ENCODE measurements at places on chromosomes 11 and 22.

GRCh38 chr11:68969386-68969785 is 11.4 kb downstream of the MRGPRD start:
- no peak for DNase-seq

DNA sequence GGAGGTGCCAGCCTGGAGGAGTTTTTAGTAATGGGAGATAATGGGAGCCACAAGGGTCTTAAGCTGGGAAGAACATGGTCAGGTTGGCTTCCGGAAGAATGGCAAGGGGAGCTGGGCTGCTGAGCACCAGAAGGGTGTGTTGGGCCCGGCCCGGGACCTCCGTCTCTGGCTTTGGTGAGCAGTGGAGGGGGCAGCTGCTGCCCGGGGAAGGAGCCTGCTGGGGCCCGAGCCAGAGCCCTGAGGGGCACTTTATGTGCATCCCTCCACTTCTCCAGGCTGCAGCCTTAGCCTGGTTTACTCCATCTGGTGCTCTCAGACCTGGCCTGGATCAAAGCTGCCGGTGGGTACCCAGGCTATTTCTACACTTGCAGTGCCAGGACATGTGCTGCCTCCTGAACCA is 8.7 kb upstream of the NPAS4 start:
- no peak for DNase-seq

DNA sequence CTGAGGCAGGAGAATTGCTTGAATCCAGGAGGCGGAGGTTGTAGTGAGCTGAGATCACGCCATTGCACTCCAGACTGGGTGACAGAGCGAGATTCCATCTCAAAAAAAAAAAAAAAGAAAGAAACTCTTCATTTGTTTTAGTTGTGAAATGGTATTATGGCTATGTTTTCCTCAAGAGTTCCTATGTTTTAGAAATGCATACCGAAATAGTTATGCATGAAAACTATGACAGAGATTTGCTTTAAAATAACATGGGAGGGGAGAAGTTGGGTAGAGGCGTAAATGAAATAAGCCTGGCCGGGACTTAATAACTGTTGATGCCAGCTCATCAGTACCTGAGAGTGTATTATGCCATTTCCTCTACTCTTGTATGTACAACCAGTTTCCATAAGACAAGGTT is 48.3 kb downstream of the FEZ1 start:
- no peak for DNase-seq

DNA sequence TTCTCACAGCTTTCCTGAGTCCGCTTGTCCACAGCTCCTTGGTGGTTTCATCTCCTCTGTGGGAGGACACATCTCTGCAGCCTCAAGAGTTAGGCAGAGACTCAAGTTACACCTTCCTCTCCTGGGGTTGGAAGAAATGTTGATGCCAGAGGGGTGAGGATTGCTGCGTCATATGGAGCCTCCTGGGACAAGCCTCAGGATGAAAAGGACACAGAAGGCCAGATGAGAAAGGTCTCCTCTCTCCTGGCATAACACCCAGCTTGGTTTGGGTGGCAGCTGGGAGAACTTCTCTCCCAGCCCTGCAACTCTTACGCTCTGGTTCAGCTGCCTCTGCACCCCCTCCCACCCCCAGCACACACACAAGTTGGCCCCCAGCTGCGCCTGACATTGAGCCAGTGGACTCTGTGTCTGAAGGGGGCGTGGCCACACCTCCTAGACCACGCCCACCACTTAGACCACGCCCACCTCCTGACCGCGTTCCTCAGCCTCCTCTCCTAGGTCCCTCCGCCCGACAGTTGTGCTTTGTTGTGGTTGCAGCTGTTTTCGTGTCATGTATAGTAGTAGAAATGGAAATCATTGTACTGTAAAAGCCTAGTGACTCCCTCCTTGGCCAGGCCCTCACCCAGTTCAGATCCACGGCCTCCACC is 11.7 kb downstream of the RASD2 start:
- peak; percentile 55 for DNase-seq

GRCh38 chr11:12248330-12248729 is 129.0 kb upstream of the PARVA start:
- no peak for DNase-seq

- no peak for DNase-seq
These were observed 68.8 kb downstream of the CD44 start for GRCh38 chr11:35207471-35208403.

DNA sequence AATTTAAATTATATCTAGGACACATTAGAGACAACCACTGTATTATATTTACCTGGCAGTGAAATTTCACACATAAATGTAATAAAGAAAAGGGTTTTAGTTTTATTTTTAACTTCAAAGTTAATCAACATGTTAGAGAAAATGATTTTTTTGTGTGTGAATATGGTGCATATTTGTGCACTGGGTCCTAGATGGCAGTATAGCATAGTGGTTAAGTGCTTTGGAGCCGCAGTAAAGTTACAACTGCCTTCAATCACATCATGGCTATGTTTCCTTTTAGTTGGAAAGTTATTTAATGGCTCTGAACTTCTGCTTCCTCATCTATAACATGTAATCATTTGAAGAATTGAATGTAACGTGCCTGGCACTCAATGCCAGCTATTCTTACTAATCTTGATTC is 108.9 kb upstream of the DDI1 start:
- DNase-seq: no peak

- no peak for DNase-seq
These were observed 22.0 kb upstream of the KLHL35 start for GRCh38 chr11:75454987-75455386.

- no peak for DNase-seq
These were observed 24.1 kb upstream of the PHOX2A start for GRCh38 chr11:72267956-72268617.

- DNase-seq: no peak
These were observed 25.5 kb upstream of the TXNRD2 start for GRCh38 chr22:19966908-19967750.

- DNase-seq: no peak
These were observed 23.5 kb downstream of the RNF214 start for GRCh38 chr11:117255966-117256365.

DNA sequence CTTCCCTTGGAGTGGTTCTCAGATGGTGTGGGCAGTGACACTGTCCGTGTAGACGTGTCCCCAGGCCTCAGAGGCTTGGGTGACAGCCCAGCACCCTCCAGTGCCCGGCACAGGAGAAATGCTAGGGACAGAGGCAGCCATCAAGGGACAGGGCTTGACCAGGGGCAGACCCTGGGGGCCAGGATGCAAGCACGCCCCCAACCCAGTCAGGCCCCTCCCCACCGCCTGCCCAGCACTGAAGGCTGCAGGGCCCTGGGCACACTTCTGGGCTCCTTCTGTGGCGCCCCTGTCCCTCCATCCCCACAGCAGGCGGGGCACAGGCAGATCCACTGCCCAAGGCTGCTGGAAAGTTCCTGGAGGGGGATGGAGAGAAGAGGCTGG is 11.1 kb downstream of the IGF2 start:
- DNase-seq: no peak

- DNase-seq: no peak
These were observed 56.6 kb downstream of the MACROD1 start for GRCh38 chr11:64109332-64109731.

- no peak for DNase-seq
These were observed 107.7 kb upstream of the POU2AF2 start for GRCh38 chr11:111137846-111138245.

GRCh38 chr11:62012451-62012831 is 45.0 kb upstream of the FTH1 start:
- DNase-seq: peak; percentile 24

GRCh38 chr11:132804258-132804657 is 728.0 kb downstream of the OPCML start:
- DNase-seq: no peak

DNA sequence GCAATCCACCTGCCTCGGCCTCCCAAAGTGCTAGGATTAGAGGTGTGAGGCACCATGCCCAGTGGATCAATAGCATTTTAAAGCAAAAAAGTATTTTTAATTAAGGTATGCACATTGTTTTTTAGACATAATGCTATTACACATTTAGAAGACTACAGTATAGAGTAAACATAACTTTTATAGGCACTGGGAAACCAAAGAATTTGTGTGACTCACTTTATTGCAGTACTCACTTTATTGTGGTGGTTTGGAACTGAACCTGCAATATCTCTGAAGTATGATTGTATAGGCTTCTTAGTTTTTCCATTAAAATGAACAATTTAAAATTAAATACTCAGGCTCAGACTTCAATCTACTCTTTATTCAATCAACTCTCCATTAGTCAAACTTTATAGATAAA is 17.5 kb upstream of the CD3E start:
- no peak for DNase-seq

DNA sequence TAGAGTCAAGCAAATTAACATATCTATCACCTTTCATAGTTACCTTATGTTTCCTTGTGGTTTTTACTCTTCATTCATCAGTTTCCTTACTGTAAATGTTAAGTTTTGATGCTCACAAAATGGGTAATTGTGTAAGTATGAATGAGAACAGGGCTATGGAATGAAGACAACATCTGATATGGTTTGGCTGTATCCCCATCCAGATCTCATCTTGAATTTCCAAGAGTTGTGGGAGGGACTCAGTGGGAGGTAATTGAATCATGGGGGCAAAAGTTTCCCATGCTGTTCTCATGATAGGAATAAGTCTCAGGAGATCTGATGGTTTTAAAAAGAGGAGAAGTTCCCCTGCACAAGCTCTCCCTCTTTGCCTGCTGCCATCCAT is 107.6 kb downstream of the CCDC34 start:
- DNase-seq: no peak

- DNase-seq: no peak
These were observed 81.2 kb downstream of the WNT11 start for GRCh38 chr11:76124905-76125770.

- no peak for DNase-seq
These were observed 15.7 kb downstream of the GRIK4 start for GRCh38 chr11:120527111-120527761.

GRCh38 chr11:19905280-19905853 is 192.7 kb downstream of the NAV2 start:
- peak; percentile 56 for DNase-seq

DNA sequence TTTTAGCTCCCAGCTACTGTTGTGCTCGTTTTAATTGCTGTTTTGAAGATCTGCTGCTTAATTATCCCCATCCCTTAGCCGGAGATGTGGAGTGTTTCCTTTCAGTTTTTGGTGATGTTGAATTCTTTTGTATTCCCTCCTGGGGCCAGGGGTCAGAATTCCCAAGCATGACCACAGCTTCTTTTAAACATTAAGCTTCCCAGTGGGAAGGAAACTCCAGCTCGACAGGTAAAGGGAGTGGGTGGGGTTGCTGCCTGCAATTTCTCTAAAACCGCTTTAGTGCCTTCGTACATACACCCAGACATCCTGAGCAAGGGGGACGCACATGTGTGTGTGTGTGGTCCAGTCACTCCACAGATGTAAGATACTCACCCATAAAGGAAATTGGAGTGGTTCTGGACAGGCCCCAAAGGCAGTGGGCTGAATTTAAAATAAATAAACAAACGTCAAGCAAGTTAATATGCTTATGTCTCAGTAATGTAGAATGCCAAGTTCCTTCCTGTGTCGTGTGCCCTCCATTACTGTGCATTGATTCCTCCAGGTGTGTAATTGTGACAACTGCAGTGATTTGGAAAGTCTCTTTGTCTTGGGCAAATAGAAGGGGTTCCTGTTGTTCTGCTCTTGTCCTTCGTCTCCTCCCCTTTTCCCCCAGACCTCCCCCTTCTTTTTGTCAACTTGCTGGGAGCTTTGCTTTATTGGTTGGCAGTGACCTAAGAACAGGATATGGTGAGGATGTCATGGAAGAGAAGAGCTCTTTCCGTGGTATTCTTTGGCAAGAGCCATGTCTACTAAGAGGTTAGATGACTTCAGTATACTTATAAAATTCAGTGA is 19.2 kb upstream of the ADSL start:
- no peak for DNase-seq

DNA sequence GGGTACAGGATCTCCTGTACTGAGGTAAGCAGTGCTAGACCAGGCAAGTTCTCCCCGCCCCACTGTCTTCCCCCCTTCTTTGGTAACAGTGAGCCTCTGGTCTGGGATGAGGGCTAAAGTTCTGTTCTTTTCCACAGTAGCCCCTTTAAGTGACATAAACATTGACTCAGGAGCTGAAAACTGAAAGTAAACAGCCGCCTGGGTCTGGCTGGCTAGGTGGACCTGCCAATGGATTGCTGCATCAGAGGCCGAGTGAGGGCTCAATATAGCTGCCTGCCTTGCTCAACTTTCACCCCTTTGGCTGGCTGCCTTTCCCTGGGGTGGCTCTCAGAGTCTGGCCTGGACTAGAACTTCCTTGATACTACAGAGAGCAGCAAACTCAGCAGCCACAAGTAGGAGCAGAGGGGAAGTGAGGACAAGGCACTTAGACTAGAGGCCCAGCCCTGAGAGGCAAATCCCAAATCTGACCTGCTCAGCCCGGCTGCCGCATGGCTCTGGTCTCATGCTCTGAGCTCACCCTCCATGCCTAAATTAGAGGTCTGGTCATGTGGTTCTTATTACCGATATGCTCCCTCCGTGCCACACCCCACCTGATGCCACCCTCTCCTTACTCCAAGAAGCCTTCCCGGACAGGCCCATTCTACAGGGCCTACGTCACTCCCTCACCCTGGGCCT is 9.6 kb upstream of the UCP3 start:
- peak; percentile 68 for DNase-seq

DNA sequence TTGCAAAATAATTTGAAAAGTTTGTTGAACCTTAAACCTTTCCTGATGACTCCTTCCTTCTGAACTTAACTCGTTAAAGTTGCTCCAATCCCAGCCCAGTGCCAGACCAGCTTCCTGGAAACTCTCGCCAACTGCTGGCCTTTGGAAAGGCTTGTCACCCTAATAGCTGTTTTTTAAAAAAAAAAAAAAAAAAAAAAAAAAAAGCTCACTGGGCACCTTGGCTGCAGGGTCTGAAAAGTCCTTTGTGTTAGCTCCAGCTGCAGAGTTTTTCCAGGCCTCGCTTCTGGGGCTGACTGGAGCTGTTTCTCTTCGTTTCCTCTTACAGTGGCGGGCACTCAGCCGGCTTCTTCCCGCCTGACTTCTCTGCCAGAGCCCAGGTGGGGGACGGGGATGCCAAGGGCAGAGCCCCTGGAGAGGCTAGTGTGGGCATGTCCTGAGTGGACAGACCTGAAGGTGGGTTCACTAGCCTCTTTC is 25.1 kb downstream of the KCNQ1OT1 start:
- DNase-seq: no peak

DNA sequence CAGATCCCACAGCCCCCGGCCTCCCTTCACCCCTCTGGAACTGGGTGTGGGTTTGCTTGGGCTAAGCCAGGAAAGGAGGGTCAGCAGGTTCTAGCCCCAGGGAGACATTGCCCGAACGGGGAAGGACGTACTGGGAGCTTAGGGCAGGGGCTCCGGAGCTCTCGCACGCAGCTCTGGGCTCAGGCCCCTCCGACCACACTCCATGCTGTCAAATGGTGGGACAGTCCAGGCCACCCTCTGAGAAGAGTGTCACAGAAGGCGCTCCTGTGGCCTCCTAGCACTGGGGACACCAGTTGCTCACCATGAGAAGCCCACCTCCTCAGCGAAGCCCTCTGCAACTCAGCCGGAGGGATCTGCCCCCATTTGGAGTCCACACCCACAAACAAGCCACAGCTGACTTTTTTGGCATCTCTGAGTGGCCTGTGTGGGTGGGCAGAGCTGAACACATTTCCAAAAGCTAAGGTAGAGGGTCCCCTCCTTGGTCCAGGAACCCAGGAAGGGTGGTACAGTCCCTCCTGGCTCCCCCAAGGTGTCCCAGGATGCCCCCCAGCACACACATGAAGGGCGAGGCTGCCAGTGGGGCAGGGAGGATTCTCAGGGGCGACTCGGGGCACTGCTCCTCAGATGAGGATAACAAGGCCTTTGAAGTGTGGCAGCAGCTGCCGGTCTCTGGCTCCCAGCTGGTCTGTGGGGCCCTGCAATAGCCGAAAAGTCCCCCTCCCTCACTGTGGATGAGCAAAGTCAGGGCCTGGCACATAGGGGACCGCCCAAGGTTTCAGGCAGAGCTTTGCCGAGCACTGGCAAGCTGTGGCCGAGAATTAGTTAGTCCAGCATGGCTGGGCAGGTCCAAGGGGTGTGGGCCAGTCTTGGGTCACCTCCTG is 13.0 kb upstream of the TEF start:
- DNase-seq: no peak

Measured in hepatic stellate cell (primary cell).